Pancreas (tissue), 10 donors: ENCODE measurements at places on chromosomes 11 and 22. TPM values are rescaled to one million over a fixed set of nuclear protein-coding genes. Genes with fewer than 3 reads are reported as not detected.

DNA sequence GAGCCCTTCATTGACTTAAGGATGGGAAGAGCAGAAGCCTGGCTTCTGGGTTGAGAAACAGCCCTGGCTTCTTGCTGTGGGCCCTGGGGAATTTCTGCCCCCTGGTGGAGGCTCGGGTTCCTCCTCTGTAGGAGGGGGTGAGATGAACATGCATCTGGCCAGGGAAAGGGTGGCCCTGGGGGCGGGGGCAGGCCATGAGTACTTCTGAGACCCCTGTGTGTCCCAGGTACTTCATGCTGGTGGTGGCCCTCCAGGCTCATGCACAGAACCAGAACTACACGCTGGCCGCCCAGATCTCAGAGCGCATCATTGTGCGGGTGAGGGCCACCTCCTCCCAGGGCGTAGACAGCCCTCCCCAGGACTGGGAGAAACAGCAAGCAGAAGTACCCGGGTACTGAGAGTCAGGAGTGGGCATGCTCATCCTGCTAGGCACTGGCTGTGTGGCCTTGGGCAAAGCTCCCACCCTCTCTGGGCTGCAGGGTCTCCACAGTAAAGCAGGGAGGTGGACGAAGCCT is 15.8 kb downstream of the TMEM258 start:
- H3K27me3 ChIP-seq, result no peaks in the 10 kb centered on the region
- H3K27ac ChIP-seq, result peak overlapping the region; percentile 61
- DNase-seq, result peak; percentile 90
- H3K4me3 ChIP-seq, result no peak overlapping the region
- H3K36me3 ChIP-seq, result peaks cover 19% of the 10 kb centered on the region

GRCh38 chr11:107810875-107811274 is 47.7 kb downstream of the SLC35F2 start:
- H3K4me1 ChIP-seq, result no peaks in the 10 kb centered on the region
- no peak overlapping the region for H3K4me3 ChIP-seq
- H3K27me3 ChIP-seq, result no peaks in the 10 kb centered on the region

- H3K27me3 ChIP-seq, result no peaks in the 10 kb centered on the region
- no peak for DNase-seq
- peaks cover 2% of the 10 kb centered on the region for H3K36me3 ChIP-seq
- no peak overlapping the region for H3K4me3 ChIP-seq
- no peak overlapping the region for H3K27ac ChIP-seq
- no peaks in the 10 kb centered on the region for H3K4me1 ChIP-seq
These were observed 161.6 kb downstream of the NAV2 start for GRCh38 chr11:19874266-19874665.

- DNase-seq, result no peak
- H3K4me1 ChIP-seq, result peaks cover 28% of the 10 kb centered on the region
- no peak overlapping the region for H3K27ac ChIP-seq
- no peak overlapping the region for H3K4me3 ChIP-seq
These were observed 2.8 kb upstream of the FREY1 start for GRCh38 chr11:45909594-45910475.

GRCh38 chr22:47618180-47619010 is 855.9 kb downstream of the TBC1D22A start:
- no peaks in the 10 kb centered on the region for H3K27me3 ChIP-seq
- no peaks in the 10 kb centered on the region for H3K36me3 ChIP-seq
- H3K27ac ChIP-seq, result no peak overlapping the region
- no peak overlapping the region for H3K4me3 ChIP-seq

DNA sequence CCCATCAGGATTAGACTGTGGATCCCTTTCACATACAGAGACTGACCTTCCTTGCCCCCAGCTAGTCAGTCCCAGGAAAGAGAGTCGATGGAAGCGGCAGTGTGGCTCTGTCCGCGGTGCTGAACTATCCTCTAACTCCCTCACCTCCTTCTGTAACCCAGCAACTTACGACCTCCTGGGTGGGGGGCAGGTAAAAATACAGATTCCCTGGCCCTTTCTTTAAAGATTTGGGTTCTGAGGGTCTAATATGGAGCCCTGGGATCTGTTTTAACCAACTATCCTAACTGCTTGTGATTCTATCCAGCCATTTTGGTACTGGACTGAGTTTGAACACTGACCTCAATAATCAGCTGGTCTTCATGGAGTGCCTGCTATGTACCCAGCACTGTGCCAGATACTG is 23.2 kb downstream of the MFNG start:
- peaks cover 5% of the 10 kb centered on the region for H3K27me3 ChIP-seq
- H3K36me3 ChIP-seq, result no peaks in the 10 kb centered on the region
- DNase-seq, result no peak
- H3K4me1 ChIP-seq, result no peaks in the 10 kb centered on the region

DNA sequence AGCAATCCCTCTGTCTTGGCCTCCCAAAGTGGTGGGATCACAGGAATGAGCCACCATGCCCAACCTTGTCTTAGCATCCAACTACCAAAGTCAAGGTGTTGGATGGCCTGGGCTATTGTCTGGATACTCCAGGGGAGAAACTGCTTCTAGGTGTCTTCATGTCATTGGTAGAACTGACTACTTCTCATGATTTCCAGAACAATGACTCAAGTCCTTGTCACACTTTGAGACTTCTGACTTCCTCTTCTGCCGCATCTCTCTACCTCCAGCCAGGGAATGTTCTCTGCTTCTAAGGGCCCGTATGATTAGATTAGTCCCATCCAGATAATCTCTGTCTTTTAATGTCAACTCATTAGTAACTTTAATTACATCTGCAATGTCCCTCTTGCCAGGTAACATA is 30.6 kb downstream of the APOL6 start:
- no peaks in the 10 kb centered on the region for H3K27me3 ChIP-seq
- H3K36me3 ChIP-seq, result no peaks in the 10 kb centered on the region
- H3K27ac ChIP-seq, result no peak overlapping the region

DNA sequence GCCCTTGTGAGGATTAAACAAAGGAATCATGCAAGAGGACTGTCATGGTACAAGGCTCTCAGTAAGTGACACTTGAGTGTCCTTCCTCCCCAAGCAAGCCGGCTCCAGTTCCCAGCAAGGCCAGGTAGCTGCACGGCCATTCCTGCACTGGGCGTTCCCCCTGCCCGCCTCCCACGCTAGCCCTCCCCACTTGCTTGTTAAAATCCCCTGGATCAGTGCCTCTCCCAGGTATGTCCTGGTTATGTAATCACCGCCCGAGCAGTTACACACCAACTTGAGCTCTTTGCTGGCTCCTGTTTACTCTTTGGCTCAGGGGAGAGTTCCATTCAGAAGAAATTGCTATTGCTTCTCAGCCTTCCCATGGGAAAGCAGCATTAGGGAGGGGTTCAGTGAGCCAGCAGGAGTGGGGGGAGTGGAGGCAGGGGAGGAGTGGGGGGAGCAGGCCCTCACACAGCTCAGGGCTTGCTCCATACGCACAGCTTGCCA is 19.4 kb upstream of the MYEOV start:
- H3K27me3 ChIP-seq, result no peaks in the 10 kb centered on the region
- peaks cover 35% of the 10 kb centered on the region for H3K4me1 ChIP-seq
- no peaks in the 10 kb centered on the region for H3K36me3 ChIP-seq
- no peak overlapping the region for H3K4me3 ChIP-seq

DNA sequence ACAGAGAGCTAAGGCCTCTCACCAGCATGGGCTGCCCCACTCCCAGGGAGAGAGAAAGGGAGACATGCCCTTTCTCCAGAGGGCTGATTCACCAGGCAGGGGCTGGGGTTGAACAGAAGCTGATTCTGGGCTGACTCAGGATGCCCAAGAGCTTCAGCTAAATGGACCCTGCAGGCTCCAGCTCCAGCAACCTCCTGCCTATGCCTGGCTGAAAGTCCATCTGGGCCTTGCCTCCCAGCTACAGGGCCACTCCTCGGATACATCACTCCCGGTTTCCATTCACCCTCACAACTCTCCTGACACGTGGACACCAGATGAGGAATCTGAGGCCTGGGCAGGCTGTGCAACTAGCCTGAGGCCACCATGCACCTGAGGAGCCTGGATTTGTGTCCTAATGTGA is 215.5 kb downstream of the BUD13 start:
- no peaks in the 10 kb centered on the region for H3K27me3 ChIP-seq
- H3K4me1 ChIP-seq, result no peaks in the 10 kb centered on the region
- no peak overlapping the region for H3K4me3 ChIP-seq
- no peak overlapping the region for H3K27ac ChIP-seq
- DNase-seq, result no peak

DNA sequence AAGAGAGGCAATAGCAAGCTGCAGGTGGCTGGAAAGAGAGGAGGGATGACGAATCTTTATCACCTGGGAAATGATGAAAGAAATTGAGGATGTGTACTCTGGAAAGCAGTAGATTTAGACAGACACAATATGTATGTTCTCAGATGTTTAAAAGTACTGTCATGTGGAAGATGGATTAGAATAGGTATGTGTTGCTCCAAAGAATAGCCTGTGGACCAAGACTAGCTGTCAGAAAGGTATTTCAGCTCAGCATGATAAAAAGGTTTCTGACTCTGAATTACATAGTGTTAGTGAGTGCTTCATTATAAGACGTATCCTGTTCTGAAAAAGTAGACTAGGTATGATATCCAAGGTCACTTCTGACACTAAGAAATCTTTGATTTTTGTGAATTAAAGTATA is 322.4 kb downstream of the CNTN5 start:
- no peak overlapping the region for H3K27ac ChIP-seq
- H3K27me3 ChIP-seq, result no peaks in the 10 kb centered on the region
- no peaks in the 10 kb centered on the region for H3K4me1 ChIP-seq
- H3K4me3 ChIP-seq, result no peak overlapping the region
- no peak for DNase-seq

- no peak overlapping the region for H3K27ac ChIP-seq
- H3K4me3 ChIP-seq, result no peak overlapping the region
- H3K27me3 ChIP-seq, result no peaks in the 10 kb centered on the region
- no peak for DNase-seq
These were observed 12.8 kb downstream of the SLC37A2 start for GRCh38 chr11:125075900-125076317.

SCGB1C1 gene
- not detected for polyA plus RNA-seq

DNA sequence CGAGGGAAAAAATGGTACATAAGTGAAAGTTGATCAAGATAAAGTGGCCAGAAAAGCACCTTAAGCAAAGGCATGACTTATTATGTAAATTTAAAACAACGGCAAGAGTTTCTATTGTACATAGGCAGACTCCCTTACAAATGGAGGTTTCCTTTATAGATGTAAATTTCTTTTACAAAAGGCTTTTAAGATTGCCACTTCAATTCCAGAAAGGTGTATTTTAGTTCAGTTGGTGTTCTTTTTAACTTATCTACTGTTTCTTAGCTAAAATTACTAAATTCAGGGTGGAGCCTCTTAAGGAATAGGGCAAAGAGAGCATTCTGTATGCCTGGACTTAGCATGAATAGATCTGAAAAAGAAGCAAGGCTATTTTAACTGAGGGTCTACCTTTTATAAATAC is 24.9 kb upstream of the GNAZ start:
- no peaks in the 10 kb centered on the region for H3K27me3 ChIP-seq
- H3K27ac ChIP-seq, result no peak overlapping the region
- no peak for DNase-seq
- H3K36me3 ChIP-seq, result no peaks in the 10 kb centered on the region
